Vagina (tissue), 2 donors: ENCODE measurements at places on chromosomes 6 and 20.
A peak's percentile ranks its signal among the peaks of the same experiment; 100 is the strongest.

GRCh38 chr20:34190679-34191090 is 50.5 kb upstream of the ASIP start:
- DNase-seq = no peak

DNA sequence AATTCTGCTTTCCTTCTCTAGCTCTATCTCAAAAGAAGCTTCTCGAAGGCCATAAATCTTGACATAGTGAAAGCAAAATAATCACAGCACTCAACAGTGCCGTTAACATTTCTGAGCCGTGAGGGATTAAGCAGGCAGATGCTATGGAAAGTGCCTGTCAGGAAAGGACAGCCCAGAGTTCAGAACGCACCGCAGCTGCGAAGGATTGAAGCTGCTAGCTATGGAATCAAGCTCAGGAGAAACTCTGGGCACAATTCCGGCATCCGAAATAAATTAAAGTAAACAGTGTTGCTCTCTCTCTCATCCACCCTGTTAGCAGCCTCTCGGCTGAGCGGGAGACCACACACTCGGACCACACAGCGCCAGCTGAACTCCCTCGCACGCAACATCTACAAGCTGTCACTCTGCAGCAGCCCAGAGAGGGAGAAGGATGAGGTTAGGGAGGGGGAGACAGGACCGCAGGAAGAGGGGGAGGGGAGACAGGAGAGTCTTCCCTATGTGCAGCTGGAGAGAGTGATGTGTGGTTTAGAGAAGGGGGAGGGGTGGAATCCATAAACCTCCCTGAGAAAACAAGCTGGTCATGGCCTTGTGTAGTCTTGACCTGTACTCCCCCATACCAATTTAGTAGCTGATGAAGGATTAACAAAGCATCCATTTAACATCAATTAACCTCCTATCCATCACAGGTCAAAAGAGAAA is 9.0 kb downstream of the EXOC2 start:
- no peak for DNase-seq

- DNase-seq = no peak
These were observed 38.7 kb downstream of the LAMA4 start for GRCh38 chr6:112215488-112216284.

DNA sequence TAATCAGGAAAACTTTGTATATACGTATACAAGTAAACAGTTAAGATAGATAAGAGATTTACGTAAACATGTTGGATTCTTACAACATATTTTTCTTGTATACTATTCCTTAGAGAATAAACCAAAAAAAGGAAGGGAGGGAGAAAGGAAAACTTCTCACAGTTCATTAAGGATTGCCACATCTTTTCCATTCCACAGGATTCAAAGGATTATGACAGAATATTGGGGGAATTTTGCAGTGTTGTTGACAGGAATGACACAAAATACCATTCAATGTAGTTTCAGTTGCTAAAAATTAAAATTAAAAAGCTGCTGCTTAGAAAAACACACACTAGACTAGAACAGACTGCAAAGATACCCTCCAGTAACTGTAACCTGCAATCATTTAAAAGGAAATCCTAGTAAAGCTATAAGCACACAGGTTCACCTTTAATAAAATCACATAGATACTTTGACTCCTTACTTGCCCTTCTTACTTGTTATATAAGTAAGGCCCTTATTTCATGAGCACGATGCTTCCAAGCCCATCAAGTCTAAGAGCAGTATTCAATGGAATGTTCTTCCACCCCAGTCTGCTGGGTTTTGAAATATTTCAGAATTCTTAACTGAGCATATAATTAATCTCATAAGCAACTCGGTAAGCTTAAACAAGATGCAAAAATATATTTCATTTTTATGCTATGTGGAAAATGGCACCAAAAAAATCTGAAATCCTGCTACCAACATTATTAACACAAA is 107.8 kb downstream of the SMLR1 start:
- DNase-seq = no peak

- no peak for DNase-seq
These were observed 5.1 kb downstream of the LAMA5 start for GRCh38 chr20:62361799-62362589.

GRCh38 chr6:117270843-117271507 is 5.6 kb downstream of the VGLL2 start:
- DNase-seq = no peak

- no peak for DNase-seq
These were observed 336.7 kb downstream of the DHX35 start for GRCh38 chr20:39298571-39299506.

- DNase-seq = no peak
These were observed 10.5 kb downstream of the SOX4 start for GRCh38 chr6:21604081-21604480.

DNA sequence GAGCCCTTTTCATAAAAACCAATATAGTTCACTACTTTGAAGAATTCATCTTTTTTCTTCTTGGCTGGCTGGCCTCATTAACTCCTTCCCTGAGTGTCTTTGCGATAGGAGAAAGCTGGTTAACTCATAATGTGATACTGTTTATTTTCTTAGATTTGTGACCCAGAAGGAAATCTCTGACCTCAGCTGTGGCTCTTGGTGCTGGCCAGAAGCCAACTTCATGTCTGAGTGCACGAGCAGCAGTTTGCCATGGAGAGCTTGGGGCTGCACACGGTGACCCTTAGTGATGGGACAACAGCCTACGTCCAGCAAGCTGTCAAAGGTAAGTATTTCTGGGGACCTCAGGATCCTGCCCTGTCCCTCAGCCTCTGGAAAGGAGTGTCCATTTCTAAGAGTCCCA is 16.7 kb upstream of the DEF6 start:
- no peak for DNase-seq

DNA sequence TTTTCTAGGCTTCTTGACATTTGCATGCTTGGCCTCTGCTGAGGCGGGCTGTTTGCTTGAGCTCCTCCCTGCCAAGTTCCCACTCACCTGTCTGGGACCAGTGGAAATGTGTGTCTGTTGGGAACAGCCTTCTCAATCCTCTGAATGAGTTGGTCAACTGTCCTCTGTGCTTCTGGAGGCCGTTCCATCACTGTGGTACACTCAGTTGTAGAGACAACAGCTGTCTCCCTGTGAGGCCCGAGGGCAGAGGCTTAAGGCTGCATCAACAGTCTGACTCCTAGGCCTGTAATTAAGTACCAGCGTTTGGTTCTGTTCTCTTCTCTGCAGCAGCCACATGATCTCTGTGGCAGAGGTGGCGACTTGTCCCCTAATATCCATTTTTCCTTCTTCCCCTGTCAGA is 110.9 kb downstream of the CDC5L start:
- peak; percentile 31 for DNase-seq

- DNase-seq = no peak
These were observed 218.9 kb downstream of the EYA4 start for GRCh38 chr6:133460101-133460500.

GRCh38 chr6:37717836-37718251 is 20.2 kb upstream of the MDGA1 start:
- DNase-seq = no peak

GRCh38 chr20:62730481-62730880 is 21.8 kb downstream of the NTSR1 start:
- DNase-seq = no peak

GRCh38 chr6:55448451-55448850 is 121.2 kb downstream of the GFRAL start:
- no peak for DNase-seq

DNA sequence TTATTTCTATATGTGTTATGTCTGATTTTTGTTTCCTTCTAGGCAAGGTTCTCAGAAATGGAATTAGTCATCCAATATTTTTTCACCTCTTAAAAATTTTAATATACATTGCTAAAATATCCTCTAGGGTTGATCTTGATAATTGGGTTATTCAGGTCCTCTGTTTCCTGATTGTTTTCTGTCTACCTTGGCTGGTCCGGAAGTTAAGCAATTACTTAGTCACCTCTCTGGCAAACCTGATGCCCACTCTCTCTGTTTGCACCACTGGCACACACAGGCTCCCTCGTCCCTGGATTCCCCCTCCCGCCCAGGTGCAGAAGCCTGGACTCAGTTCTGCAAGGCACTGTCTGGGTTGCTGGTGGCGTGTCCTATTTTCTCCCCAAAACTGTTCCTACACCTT is 27.7 kb downstream of the CST9L start:
- no peak for DNase-seq

DNA sequence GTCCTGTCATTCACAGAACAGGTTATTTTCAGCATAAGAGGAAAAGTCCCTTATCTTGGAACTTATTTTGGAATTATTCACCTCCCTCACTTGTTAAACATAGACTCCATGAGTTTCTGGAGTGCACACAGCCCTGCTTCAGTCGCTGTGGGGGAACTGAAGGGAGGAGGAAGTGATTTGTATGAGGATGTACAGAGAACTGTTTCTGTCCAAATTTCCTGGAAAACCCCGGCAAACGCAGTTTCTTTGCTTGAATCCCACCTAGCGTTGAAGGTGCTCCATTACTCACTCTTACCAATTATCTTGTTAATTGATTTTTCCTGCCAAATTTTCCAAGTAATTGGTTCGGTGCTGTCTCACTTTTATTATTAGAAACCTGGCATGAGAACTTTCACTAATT is 78.0 kb upstream of the AGPAT4 start:
- no peak for DNase-seq

GRCh38 chr6:147699637-147700036 is 191.1 kb downstream of the SAMD5 start:
- DNase-seq = no peak

GRCh38 chr6:159217595-159218275 is 48.5 kb downstream of the FNDC1 start:
- no peak for DNase-seq

- no peak for DNase-seq
These were observed 161.7 kb downstream of the PAK5 start for GRCh38 chr20:9677100-9677623.

DNA sequence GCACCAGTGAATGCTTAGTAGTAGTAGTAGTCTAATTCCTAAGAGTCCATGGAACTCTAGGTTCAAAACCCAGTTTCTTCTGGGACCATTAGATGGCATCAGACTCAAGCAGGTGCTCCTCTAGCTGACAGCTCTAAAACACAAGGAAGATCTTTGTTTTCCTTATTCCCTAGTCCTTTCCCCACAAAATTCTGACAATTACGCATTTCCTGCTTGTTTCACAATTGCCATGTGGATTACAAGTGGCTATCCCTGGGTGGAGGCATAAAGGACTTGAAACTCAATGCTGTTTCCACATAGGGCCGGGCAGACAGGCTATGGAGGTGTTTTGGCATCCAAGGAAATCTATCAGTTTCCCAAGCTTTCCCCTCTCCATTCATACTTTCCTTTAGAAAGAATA is 9.2 kb upstream of the HLA-DOB start:
- no peak for DNase-seq

GRCh38 chr20:1979106-1979778 is 14.6 kb downstream of the PDYN start:
- no peak for DNase-seq

DNA sequence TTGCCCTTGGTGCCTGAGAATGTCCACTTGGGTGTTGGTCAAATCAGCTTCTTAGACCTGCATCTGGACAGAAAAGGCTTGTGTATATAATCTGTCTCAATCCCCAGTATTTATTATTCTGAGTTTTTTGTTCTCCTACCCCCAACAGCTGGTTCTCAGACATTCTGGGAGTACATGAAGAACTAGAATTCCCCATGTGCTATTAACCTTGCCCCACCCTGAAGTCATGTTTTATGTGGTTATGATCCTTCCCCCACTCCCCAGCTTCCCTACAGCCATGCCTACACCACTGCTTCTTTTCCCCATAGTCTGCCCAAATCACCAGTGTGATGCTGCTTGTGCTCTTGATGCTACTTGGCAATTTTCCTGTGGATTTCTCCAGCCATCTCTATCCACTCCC is 157.0 kb downstream of the ADAT2 start:
- no peak for DNase-seq

GRCh38 chr6:37650071-37650481 is 47.6 kb downstream of the MDGA1 start:
- DNase-seq = no peak

- DNase-seq = no peak
These were observed 192.2 kb upstream of the FAM83B start for GRCh38 chr6:54654381-54654780.

DNA sequence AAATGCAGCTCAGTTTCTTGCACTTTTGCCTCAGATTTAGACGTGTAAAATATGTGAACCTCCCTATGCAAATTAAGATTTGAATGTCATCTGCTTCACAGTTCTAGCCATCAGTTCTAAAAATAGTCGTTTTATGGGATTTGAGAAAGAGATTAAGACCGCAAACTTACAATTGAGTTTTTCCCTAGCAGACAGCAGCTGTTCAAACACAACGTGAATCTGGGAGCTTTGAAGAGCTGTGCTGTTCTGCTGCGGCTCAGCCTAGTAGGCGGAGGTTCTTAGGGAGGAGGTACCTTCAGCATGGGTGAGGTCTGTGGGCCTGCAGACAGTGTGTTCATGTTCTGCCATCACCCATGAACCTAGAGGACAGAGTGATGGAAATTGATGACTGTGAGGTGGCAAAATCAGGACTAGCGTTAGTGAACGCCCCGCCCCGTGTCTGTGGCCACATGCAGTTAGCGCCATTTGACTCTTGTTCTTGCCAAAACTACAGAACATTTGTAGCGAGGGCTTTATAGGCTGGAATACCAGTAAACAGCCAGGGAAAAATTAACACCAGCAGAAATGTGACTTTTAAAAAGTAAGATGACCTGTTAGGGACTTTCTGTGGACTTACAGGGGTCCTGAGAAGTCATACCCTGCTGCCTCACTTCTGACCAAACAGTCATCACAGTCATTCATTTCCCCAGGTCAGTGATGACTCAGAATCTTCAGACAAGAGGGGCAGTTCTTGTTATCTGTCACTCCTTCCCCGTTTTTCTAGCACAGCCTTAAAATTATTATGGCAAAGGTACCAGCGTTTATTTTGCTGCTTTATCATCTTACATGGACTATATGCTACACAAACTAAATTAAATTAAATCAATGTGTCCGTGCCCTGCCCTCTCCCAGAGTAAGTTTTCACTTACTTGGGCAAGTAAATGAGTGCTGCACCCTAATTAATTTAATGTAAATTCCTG is 84.3 kb upstream of the TMEM181 start:
- no peak for DNase-seq

- no peak for DNase-seq
These were observed 295.5 kb upstream of the JARID2 start for GRCh38 chr6:14950103-14950969.

- no peak for DNase-seq
These were observed at the start of gene COL11A2 for GRCh38 chr6:33192105-33192646. TSS of gene COL11A2 (minus strand) at chr6:33192467. CDS start at chr6:33192240, 227 bp downstream.

GRCh38 chr6:127192911-127193541 is 73.6 kb upstream of the RNF146 start:
- DNase-seq = no peak

GRCh38 chr6:1636971-1637871 is 27.5 kb downstream of the FOXC1 start:
- no peak for DNase-seq

DNA sequence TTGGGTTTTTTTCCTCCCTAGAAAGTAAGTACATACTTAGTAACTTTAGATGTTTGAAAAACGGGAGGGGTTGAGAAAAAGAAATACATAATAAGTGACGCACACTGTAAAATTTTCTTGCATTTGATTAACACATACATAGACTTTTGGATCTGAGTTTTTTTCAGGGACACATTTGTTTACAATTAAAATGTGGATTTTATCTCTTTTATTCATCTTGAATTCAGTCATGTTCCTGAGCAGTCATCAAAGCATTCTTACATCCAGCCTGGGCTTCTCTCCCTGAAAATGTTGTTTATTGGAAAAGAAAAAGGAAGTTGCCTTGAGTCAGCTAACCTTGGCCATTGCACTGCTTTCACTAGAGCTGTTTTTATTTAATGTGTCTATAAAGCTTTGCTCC is 8.7 kb upstream of the RPP40 start:
- DNase-seq = no peak
